ENCODE measurements at places on chromosomes 16 and 17.

GRCh38 chr16:57977418-57978069 lies 6.6 kb upstream of the CNGB1 start:
- no peak for DNase-seq

- no peak for DNase-seq
Observed at GRCh38 chr16:4690946-4691665, 2.3 kb upstream of the NUDT16L1 start.

GRCh38 chr16:25689137-25689836 lies 2.5 kb upstream of the HS3ST4 start:
- no peak for DNase-seq

DNA sequence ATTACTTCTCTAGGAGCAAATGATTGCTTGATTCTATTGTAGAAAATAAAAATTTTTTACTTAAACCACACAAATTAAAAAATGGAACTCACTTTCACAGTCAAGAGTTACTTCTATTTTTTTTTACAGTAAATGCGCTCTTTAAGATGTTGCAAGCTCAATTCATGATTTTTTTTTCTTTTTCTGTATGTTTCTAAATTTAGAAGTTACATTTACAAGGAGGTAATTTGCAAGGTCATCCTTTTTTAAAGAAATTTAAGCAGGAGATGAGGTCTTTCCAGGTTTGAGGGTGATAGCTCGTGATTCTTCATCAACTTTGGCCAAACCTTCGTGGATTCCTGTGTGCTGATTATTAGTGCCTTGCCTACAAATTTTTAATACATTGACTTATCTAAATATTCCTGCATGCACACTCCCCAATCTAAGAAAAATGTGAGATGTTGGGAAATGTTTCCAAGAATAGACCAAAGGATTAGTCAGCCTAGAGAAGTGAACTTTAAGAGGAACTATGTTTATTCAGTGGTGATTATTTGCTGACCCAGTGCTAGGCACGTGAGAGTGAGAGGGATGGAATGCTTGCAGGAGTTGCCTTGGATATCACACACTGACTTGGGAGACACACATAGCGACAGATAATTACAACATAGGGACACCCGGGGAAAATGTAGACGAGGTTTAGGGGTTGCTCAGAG lies 429.8 kb downstream of the MAF start:
- DNase-seq, result no peak

- DNase-seq, result no peak
Observed at GRCh38 chr16:4646773-4647643, 22.4 kb downstream of the MGRN1 start.
